ENCODE measurements at places on chromosomes 4 and X.

DNA sequence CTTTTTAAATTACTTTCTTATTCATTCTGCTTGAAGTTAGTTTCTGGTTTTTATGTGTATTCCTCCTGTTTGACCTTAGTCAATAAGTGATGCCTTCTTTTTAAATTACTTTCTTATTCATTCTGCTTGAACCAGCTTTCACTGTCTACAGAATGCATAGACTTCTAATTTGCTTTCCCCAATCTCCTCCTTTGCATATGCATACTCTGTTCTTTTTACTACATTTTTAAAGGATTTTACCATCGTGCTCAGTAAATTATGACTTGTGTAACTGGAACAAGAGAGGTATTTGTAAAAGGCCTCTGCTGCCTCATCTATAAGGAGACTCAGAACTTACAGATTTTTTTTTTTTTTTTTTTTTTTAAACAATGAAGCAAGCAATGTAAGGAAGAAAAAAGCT, 228.7 kb downstream of the PPP3CA start:
- H3K4me3 ChIP-seq = no peak overlapping the region
- peaks cover 3% of the 10 kb centered on the region for H3K36me3 ChIP-seq
- no peak for DNase-seq
- H3K4me1 ChIP-seq = peaks cover 1% of the 10 kb centered on the region
- H3K27me3 ChIP-seq = no peaks in the 10 kb centered on the region
- no peak overlapping the region for H3K27ac ChIP-seq

GRCh38 chr4:19557161-19557560, 694.5 kb upstream of the SLIT2 start:
- DNase-seq = no peak
- no peaks in the 10 kb centered on the region for H3K4me1 ChIP-seq
- no peak overlapping the region for H3K27ac ChIP-seq
- H3K4me3 ChIP-seq = no peak overlapping the region

GRCh38 chrX:115047181-115047580, 29.8 kb upstream of the IL13RA2 start:
- H3K36me3 ChIP-seq = no peaks in the 10 kb centered on the region

GRCh38 chrX:9966775-9967408, at the start of gene CLDN34:
Gene CLDN34 (plus strand): TSS chrX:9967358. CDS start chrX:9967358, 0 bp downstream.
- H3K4me3 ChIP-seq = no peak within 1 kb of the TSS
- peaks cover 5% of the 10 kb centered on the region for H3K27me3 ChIP-seq
- DNase-seq = no peak

DNA sequence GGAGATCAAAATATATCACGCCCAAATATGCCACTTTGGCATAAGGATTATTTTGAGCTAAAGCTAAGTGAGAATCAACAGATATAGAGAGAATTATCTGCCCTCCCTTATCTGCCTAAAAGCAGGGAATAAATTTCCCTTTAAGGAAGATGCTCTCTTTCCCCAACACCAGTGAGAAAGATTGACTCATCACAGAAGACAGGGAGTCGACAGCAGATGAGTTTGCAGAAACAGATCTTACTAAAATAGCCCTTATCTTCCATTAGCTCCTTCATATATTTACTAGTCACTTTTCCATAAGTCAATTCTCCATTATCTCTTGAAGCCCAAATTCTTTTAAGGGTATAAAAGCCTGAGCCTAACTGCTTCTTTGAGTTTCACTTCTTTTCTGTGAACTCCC, 156.6 kb downstream of the CAMK2D start:
- peaks cover 10% of the 10 kb centered on the region for H3K4me1 ChIP-seq
- H3K27me3 ChIP-seq = no peaks in the 10 kb centered on the region
- no peak for DNase-seq
- H3K4me3 ChIP-seq = no peak overlapping the region

- no peaks in the 10 kb centered on the region for H3K27me3 ChIP-seq
- H3K36me3 ChIP-seq = no peaks in the 10 kb centered on the region
- no peak overlapping the region for H3K4me3 ChIP-seq
- no peaks in the 10 kb centered on the region for H3K4me1 ChIP-seq
- no peak overlapping the region for H3K27ac ChIP-seq
Measured at GRCh38 chrX:35842674-35843073, 44.5 kb downstream of the MAGEB16 start.

- H3K27me3 ChIP-seq = no peaks in the 10 kb centered on the region
- DNase-seq = no peak
- no peaks in the 10 kb centered on the region for H3K4me1 ChIP-seq
Measured at GRCh38 chr4:79476196-79476595, 68.2 kb upstream of the GK2 start.

DNA sequence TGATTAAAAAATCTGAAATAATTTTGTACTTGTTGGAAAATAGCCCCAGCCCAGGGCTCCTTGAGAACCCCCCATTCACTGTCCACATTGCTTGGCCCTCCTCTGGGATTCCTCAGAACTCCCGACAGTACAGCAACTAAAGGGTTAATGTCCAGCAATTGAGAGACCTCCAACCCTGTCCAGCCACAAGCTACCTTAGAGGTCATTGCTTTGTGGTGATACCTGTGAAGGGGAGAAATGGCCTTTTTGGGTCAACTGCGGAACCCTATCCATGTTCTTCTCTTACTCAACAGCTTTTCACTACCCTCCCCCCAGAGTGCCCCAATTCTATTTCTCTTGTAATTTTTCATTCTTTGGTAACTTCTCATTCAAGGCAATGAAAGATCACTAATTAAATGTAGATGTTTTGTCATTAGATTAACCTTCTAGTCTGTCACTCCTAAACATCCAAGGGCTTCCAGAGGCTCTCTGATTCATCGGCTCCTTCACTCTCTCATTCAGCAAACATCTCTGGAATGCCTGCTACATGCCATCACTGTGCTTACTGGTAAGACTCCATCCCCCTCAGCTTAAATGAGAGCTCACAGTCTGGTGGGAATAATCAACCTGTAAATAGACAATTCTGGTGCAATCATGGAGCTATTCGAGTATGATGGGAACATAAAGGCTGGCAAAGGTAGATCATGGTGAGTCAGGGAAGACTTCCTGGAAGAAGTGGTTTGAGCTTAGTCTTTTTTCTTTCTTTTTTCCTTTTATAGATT, 241.4 kb upstream of the PGRMC2 start:
- peaks cover 11% of the 10 kb centered on the region for H3K27me3 ChIP-seq
- no peaks in the 10 kb centered on the region for H3K4me1 ChIP-seq
- DNase-seq = no peak
- no peak overlapping the region for H3K27ac ChIP-seq

DNA sequence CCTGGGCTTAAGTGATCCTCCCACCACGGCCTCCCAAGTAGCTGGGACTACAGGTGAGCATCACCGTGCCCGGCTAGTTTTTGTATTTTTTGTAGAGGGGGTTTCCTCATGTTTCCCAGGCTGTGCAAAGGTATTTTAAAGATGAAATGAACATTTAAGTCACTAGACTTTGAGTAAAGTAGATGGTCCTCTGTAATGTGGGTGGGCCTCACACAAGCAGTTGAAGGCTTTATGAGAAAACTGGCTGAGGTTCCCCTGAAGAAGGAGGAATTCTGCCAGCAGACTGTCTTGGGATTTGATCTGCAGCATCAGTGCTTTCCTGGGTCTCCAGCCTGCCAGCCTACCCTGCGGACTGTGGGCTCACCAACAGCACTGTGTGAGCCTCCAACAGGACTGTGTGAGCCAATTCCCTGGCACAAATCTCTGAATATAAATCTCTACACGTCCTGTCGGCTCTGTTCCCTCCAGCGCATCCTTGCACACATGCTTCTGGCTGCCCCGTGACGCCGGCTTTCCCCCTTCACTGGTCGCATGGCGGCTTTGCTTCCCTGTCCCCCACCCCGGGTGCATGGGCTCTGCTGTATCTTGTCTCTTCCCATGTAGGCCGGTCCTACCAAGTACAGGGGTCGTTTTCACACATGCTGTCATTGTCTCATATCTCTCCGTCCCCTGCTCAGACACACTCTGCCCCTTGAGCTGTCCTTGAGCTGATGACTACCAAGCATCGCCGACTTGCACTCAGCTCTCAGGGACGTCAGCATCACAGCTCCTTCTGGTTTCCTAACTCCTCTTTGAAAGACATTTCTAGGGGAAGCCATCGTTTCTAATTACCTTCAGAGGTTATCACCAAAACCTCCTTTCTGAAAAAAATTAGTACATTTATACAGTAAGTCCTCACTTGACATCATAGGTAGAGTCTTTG, 46.4 kb downstream of the RWDD4 start:
- H3K27me3 ChIP-seq = peaks cover 18% of the 10 kb centered on the region
- DNase-seq = no peak
- H3K27ac ChIP-seq = no peak overlapping the region
- H3K4me3 ChIP-seq = no peak overlapping the region

DNA sequence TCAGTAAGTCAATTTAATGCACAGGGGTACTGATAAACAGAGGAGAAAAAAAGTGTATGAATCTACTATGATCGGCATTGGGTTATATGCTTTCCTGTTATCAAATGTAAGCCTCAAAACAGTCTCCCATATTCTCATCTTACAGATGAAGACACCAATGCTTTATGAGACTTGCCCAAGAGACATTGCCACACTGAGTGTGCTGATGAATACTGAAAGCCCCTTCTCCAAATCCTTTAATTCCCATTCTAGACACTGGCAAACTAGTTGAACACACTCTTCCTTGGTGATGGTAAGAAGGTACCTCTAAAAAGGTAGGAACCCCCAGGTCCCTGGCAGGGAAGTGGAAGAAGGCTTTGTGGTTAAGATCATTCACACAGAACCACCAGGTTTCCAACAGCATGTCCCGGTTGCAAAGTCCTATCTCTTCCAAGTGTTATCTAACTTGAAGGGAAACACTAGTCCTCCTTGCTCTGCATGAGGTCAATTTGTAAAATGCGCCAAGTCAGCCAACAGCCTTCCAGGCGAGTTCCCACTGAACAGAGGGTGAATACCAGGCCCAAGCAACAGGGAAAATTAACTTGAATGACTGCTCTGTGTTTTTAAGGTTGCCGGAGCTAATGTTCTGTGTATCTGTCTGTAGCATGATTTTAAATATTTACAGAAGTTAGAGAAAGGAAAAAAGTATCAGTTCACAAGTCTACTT, 5.1 kb downstream of the SETD7 start:
- H3K36me3 ChIP-seq = no peaks in the 10 kb centered on the region
- no peak for DNase-seq
- H3K4me3 ChIP-seq = no peak overlapping the region
- peaks cover 20% of the 10 kb centered on the region for H3K4me1 ChIP-seq

DNA sequence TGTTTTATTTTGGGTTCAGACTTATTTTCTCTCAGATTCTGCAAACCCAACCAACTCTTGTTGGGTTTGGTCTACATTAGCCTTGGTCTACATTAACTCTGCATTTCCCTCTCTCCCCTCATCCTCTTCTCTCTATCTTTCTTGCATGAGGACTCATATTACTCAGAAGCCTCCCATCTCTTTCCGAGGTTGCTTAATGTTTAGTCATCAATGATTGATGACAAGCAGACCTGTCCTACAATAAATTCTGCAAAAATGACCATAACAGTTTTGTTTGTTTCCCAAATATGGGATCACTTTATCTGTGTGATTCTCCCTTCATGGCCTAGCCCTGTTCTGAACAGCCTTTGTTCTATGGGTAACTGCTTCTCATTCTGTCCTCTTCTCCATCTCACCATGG, 75.2 kb downstream of the GABRB1 start:
- no peaks in the 10 kb centered on the region for H3K36me3 ChIP-seq
- no peak overlapping the region for H3K27ac ChIP-seq
- no peak overlapping the region for H3K4me3 ChIP-seq

DNA sequence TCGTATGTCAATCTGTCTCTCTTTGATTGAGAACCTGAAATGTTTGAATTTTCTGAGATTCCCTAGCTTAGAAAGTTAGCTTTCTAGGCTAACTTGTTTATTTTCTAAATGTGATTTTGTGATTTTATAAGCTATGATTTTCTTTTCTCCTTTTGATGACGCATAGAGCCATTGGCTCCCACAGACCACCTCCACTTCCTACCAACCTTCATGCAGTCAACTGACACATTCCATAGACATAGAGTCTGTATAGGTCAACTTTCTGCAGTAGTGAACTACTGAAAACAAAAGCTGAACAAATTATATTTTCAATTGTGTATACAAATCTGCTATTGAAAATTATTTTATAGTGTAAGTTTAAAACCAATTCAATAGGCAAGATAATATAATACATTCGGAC, 2.8 kb upstream of the SULT1B1 start:
- no peaks in the 10 kb centered on the region for H3K36me3 ChIP-seq
- no peak overlapping the region for H3K4me3 ChIP-seq
- peaks cover 25% of the 10 kb centered on the region for H3K4me1 ChIP-seq
- no peak for DNase-seq
- no peaks in the 10 kb centered on the region for H3K27me3 ChIP-seq

GRCh38 chr4:140764785-140765392, 8.7 kb upstream of the TBC1D9 start:
- H3K27ac ChIP-seq = no peak overlapping the region
- H3K27me3 ChIP-seq = peaks cover 26% of the 10 kb centered on the region
- H3K4me1 ChIP-seq = no peaks in the 10 kb centered on the region
- no peak for DNase-seq
- H3K36me3 ChIP-seq = no peaks in the 10 kb centered on the region
- no peak overlapping the region for H3K4me3 ChIP-seq

GRCh38 chr4:112766422-112766821, 129.5 kb downstream of the LARP7 start:
- no peaks in the 10 kb centered on the region for H3K4me1 ChIP-seq
- H3K4me3 ChIP-seq = no peak overlapping the region
- DNase-seq = no peak

DNA sequence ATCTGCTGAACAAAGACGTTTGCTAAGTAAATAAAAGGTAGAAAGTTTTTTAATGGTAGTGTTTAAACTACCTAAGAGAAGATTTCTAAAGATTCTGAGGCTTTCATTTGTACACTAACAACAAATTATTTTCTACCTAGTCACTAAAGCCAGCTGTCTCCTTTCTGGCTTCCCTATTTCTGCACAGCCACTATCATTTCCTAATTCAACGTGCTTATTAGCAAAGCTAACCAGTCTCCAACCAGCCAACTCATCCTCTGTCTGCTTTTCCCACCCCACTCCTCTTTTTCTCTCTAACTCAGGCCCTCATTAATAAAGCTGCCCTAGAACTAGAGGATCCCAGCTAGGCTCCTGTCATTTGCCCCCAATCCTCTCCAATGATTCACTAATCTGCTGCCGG, 118.2 kb downstream of the ZNF827 start:
- no peaks in the 10 kb centered on the region for H3K27me3 ChIP-seq
- no peak for DNase-seq
- H3K27ac ChIP-seq = no peak overlapping the region
- peaks cover 9% of the 10 kb centered on the region for H3K4me1 ChIP-seq
- H3K4me3 ChIP-seq = no peak overlapping the region
- H3K36me3 ChIP-seq = peaks cover 18% of the 10 kb centered on the region

- DNase-seq = no peak
- H3K36me3 ChIP-seq = no peaks in the 10 kb centered on the region
- no peak overlapping the region for H3K4me3 ChIP-seq
- peaks cover 7% of the 10 kb centered on the region for H3K4me1 ChIP-seq
- H3K27ac ChIP-seq = no peak overlapping the region
Measured at GRCh38 chr4:52914051-52914605, 52.0 kb downstream of the RASL11B start.

All from activated naive CD8-positive, alpha-beta T cell treated with anti-CD3 and anti-CD28 coated beads, Interleukin-2, amount 10 ng/mL, durations not matched to agents 7 days and 5 days (primary cell).